ENCODE measurements at places on chromosomes 12 and 14. TPM values are rescaled to one million over a fixed set of nuclear protein-coding genes. Genes with fewer than 3 reads are reported as not detected.

DNA sequence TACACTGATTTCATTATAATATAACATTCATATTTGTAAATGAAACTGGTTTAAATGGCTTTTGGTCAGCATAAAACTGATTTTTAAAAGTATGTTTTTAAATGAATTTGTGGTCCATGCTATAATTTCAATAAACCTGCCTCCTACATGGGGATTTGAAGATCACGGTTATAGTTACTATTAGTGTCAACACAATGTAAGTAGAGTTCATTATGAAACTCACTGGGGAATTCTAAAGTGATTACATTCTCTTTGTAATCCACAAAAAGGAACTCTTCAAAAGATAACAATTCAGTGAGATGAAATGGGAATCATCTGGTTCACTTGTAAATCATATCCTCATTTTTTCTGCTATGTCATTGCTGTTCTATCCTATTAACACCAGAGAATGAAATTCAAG, 204.5 kb upstream of the G2E3 start:
- DNase-seq: no peak

DNA sequence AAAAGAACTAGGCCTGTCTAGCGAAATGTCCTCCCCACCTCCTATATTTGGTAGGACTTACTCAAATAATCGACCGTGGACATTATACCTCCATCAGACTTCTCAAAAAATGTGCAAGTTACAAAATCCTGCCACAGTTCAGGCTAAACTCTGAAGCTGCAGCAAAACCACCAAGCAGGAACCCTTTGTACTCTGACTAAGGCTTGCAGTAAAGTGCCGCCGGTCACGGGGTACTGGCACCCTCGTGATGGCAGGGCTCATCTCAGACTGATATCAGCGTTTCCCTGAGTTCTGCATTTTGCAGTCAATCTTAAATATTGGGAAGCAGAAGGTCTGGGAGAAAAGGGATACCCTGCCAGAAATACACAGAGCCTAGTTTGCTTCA, 17.1 kb downstream of the SLC11A2 start:
- DNase-seq: no peak

NANOG gene
- polyA plus RNA-seq: 0.35 TPM

- DNase-seq: peak; percentile 96
Observed at GRCh38 chr12:6778574-6779550, 6.5 kb downstream of the LAG3 start.

- DNase-seq: peak; percentile 44
Observed at GRCh38 chr12:12722435-12723148, 5.4 kb downstream of the CDKN1B start.

DNA sequence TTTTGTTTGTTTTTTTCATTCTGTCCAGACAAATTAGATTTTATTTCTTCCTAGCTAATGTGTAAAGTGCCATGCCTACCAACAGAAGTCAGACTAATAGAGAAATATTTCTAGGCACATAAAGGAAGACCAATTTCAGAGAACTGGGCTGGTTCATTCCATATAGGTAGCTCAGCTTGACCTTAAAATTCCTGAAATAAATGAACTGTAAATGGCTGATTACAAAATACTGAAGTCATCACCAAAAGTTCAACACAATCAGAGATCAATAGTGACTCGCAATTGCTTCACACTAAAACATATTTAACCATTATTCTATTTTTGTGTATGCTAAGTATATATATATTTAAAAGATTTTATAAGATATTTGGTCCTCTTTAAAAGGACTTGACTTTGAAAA, 34.2 kb downstream of the PTPRB start:
- DNase-seq: no peak

Measured in left kidney (tissue), 8 donors.